ENCODE measurements at places on chromosomes 4 and X.

DNA sequence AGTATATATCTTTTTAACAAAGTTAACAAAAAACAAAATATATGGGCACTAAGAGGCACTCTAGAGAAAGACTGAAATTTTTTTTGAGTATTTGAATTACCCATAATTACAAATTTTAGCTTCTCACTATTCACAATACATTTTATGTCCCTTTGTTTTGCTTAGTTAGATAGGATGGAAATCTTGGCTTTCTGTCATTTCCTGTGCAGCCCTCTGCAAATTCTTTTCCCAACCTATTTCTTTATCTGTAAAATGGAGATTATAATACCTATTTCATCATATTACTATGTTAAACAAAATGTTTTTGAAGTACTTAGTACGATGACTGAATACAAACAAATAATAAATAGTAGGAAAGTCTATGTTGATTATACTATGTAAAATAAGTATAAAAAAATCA is 710.0 kb downstream of the CCSER1 start:
- no peak for DNase-seq

- no peak for DNase-seq
Observed at GRCh38 chr4:73599182-73599581, 21.1 kb downstream of the RASSF6 start.

- DNase-seq: no peak
Observed at GRCh38 chr4:28772066-28772465, 1911.4 kb downstream of the STIM2 start.

- DNase-seq: no peak
Observed at GRCh38 chr4:188246488-188246887, 107.2 kb downstream of the TRIML1 start.

- DNase-seq: no peak
Observed at GRCh38 chr4:138535316-138535715, 293.2 kb upstream of the SLC7A11 start.

DNA sequence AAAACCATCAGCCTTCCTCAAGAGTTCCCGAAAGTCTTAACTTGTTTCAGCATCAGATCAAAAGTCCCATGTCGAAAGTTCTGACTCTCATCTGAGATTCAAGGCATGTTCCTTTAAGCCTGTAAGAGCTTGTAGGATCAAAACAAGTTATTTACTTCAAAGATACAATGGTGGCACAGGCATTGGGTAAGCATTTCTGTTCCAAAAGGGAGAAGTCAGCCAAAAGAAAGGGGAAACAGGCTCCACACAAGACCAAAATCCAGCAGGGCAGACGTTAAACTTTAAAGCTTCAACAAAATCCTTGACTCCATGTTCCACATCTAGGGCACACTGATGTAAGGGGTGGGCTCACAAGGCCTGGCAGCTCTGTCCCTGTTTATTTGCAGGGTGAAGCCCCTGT is 91.7 kb downstream of the FHDC1 start:
- no peak for DNase-seq

- no peak for DNase-seq
Observed at GRCh38 chr4:111027526-111027925, 404.6 kb upstream of the PITX2 start.

DNA sequence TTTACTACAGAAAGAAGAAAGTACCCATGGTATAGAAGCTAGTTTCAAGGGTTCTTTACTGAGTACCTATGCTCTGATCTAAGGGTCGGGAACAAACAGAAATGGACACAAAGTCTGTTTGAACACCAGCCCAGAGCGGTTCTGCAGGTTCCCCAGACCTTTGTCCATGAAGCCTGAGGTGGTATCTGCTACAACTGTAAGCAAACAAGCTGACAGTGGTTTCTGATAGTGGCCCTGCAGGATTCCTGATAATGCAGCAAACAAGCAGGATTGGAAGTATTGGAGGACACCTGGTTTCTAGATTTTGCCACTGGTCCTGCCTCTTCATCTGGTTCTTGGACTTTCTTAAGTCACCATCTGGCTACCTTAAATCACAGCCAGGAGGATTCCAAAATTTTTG is 23.7 kb downstream of the SMPX start:
- no peak for DNase-seq

- DNase-seq: no peak
Observed at GRCh38 chr4:5114950-5115349, 63.7 kb downstream of the STK32B start.

DNA sequence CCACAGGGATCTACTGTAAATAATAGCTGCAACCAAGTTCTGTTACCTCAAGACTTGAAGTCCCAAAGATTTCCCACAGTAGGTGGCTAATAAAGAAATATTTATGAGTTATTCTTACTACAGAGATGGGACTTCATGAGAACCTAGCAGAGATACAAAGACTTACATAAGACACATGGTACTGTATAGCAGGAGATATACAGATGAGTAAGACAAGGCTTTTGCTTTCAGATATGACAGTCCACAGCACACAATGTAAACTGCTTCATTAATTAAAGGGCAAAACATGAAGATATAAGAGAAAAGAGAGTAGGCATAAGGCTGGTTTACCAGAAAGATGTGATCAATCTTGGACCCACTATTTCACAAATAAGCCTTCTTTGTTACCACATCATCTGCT is 6.6 kb downstream of the ANKRD17 start:
- DNase-seq: no peak

- DNase-seq: no peak
Observed at GRCh38 chr4:66639361-66639760, 905.9 kb downstream of the CENPC start.

DNA sequence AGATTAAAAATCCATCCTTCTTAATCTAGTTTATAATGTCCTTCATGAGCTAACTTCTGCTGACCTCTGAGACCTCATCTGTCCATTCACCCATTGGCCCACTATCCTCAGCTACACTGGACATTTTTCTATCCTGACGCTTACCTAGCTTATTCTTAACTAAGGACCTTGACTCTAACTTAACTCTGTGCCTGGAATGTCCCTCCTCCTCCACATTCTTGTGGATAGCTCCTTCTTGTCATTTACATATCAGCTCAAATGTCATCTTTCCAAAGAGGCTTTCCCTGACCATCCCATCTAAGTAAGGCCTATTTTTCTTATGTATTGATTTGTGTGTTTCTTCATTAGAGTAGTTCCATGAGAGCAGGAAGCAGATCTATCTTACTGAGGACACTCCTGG is 54.7 kb downstream of the ATXN3L start:
- no peak for DNase-seq

GRCh38 chrX:119541188-119541587 is 24.0 kb downstream of the STEEP1 start:
- DNase-seq: no peak

- no peak for DNase-seq
Observed at GRCh38 chrX:51144828-51145442, 187.7 kb upstream of the NUDT10 start.

GRCh38 chrX:66015900-66016689 is 23.8 kb downstream of the VSIG4 start:
- no peak for DNase-seq

DNA sequence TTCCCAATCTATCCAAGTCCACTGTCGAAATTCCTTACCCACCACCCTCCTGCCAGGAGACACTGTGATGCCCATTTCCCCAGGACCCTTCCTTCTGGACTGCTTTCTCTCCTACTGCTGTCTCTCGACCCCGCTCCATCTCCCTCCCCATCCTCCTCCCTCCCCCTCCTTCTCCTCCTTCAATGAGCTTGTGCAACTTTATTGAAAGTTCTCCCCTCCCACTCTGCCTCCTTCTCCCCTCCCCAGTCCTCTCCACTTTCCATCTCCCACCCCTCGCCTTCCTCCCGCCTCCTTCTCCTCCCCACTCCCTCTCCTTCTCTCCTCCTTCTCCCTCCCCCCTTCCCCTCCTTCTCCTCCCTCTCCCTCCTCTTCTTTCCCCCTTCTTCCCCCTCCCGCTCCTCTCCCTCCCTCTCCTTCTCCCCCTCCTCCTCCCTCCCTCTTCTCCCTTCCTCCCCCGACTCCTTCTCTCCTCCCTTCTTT is 116.6 kb upstream of the FAT1 start:
- no peak for DNase-seq

DNA sequence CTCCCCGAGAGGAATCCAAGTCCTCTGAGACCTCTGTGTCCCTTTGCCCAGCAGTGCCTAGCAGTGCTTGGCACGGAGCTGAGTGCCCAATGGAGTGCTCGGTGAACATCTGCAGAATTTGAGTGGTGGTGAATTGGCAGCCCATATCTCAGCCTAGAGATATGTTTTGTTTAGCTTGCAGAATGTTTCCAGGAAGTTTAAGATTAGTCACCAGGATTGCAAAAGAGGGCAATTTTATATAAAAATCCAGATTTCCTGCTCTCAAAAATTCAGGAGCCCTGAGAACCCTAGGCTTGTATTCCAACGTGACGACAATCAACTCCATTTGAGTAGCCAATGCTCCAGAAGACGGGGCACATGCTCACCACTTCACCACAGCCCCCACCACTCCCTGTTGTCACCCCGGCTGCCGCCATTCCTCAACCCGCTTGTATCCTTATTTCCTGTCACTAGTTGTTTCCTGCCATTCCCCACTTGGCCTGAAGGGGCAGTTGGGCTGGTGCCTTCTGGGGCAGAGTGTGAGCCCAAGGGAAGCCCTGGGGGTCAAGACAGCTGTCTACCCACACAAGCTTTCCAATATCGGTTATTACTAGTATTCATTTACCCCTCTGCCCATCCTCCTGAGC is 116.9 kb downstream of the EFNB1 start:
- DNase-seq: no peak

- no peak for DNase-seq
Observed at GRCh38 chr4:6498511-6499237, 26.3 kb upstream of the PPP2R2C start.

DNA sequence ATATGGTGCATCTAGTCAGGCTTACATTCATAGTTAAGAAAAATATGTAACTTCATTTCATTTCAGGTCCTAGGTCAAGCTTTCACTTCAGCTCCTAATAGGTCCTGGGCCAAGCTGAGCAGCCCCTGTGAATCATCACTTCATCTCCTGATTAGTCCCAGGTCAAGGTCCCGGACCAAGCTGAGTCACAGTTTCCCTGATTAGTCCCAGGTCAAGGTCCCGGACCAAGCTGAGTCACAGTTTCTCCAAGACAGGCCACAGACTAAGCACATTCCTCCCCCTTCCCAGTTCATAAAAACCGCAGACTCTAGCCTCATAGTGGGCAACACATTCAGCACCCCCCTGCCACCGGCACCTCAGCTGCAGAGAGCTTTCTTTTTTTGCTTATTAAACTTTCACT is 1331.8 kb downstream of the PCDH19 start:
- DNase-seq: no peak

DNA sequence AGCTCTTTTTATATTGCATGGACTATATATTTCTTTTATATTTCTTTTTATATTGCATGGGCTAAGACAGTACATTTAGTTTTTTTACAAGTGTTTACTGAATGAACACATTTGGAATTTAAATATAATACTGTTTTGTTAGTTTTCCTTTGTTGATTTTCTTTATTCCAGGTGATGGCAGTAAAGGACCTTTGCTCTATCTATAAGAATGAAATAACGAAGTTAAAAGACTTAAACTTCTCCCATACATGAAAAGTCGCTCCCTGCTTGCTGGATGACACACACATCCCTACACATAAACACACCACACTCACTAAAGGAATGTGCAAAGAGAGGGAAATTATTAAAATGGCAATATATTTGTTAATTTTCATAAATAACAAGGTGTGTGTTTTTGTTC is 102.5 kb upstream of the ANXA10 start:
- no peak for DNase-seq

DNA sequence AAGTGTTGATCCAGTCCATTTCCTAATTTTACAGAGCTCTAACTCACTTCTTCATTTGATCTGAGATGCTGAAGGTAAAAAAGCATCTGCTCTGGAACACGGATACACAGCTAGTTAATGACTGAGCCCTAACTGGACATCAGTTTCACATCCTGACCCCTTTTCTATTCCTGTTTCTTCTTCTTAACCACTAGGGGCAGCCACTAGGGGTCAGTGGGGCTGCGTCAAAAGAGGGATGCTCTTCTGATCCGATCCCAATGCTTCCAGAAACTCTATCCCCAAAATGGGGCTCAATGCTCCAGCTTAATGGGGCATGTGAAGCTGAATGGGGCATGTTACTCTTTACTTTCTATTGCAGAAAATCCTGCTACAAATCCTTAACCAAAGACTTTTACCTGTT is 33.4 kb upstream of the PHKA2 start:
- DNase-seq: no peak

DNA sequence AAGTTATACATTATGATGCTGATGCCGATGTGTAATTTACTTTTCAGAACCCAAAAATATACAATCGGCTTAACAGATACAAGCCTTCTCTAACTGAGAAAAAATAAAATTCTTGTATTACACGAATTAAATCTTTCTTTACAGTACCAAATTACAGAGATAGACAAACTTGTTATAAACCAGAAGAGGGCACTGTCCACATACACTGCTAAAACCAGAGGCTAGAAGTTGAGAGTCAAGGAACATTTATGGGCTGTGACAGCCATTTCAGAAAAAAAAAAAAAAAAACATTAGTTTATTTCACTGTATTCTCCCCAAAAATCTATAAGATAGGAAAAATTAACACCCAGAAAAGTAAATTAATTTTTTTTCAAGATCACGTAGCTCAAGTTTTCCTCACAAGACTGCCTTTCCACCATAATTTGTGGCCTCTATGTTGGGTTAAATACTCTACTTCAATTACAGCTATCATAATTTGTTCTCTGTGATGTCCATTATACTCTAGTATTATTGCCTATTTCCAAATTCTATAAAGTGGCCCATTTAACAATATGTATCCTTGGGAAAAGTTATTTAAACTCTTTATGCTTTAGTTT is 12.0 kb downstream of the EREG start:
- DNase-seq: no peak

DNA sequence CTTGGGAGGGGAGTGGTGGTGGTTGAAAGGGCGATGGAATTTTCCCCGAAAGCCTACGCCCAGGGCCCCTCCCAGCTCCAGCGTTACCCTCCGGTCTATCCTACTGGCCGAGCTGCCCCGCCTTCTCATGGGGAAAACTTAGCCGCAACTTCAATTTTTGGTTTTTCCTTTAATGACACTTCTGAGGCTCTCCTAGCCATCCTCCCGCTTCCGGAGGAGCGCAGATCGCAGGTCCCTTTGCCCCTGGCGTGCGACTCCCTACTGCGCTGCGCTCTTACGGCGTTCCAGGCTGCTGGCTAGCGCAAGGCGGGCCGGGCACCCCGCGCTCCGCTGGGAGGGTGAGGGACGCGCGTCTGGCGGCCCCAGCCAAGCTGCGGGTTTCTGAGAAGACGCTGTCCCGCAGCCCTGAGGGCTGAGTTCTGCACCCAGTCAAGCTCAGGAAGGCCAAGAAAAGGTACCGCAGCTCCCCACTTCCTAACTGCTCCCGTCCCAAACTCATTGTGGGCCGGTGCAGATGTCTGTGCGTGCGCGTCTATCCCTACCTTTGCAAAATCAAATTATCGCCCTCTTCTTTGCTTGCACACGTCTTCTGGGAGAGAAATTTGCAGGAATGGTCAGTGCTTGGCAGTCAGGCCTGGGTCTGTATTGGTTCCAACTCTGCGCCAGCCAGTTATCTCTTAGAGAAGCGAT is 533 bp downstream of the IL15 start:
- no peak for DNase-seq

GRCh38 chr4:1195109-1195671 is 22.8 kb upstream of the SPON2 start:
- no peak for DNase-seq
